Mucosa of descending colon (tissue), 3 donors: ENCODE measurements at places on chromosomes 5 and 9.
A peak's percentile ranks its signal among the peaks of the same experiment; 100 is the strongest.

- no peak for DNase-seq
These were observed 5.6 kb upstream of the C5 start for GRCh38 chr9:121055642-121056143.

DNA sequence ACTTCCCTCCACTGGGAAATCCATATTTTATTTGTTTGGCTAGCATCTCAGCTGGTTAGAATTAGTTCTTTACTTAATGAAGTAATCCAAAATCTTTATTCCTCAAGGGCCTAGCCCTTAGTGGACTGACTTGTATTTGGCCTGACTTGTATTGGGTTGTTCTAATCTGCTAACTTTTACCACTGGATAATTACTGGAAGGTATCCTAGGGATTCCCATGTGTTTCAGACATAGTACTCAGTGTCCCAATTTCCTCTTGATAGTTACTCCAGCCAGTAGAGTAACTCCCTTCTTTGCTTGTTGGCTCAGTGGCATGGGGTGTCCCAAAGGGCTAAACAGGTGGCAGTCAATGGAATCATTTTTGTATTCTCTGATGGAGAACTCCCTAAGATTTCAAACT is 156.0 kb downstream of the DCP2 start:
- DNase-seq, result no peak

GRCh38 chr9:116941266-116941665 is 254.2 kb downstream of the TRIM32 start:
- DNase-seq, result no peak

- no peak for DNase-seq
These were observed 35.3 kb upstream of the ICE1 start for GRCh38 chr5:5387192-5387591.

DNA sequence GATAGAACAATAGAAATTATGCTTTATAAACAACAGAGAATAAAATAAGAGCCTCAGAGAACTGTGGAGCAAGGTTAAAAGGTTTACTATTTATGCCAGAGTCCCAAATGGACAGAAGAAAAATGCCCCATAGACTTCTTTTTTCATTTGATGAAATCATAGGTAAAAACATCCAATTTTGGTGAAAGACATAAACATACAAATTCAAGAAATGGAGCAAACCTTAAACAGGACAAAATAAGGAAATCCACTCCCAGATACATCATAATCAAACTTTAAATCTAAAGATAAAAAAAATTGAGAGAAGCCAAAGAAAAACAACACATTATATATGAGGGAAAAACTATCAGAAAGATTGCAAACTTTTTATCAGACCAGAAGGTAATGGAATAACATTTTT is 182.8 kb downstream of the GADD45G start:
- no peak for DNase-seq

DNA sequence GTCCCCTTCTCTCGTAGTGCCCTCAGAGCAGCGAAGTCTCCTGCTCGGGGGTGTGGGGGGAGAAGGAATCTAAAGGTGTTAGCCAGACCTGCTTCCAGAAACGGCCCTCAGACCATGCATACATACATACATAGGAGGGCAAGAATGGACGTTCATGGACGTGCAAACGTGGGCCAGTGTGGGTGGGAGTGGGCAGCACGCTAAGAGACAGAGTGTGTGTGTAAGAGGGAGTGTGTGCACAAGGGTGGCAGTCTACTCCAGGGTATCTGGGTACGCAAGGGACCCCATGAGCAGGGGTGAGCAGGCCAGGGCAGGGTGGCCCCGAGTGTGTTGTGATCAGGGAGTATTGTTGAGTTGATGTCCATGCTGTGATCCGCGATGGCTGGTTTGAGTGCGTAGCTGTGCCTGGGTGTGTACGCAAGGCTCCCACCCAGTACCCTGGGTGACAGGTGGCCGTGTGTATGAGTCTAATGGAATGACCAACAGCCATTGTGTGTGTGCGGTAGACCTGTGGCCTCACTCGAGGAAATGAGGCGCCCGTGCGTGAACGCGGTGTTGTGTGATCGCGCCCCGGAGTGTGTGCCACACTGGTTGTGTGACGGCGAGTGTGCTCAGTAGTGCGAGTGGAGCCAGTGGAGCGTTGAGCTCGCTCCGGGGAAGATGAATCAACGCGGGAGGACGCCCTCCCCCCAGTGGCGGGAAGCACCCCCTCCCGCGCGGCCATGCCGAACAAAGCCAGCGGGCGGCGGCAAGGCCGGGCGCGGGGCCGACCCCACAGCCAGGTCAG is 826 bp downstream of the GPRIN1 start:
- DNase-seq, result peak; percentile 38

GRCh38 chr9:136282272-136282861 is 21.5 kb downstream of the CCDC187 start:
- no peak for DNase-seq

DNA sequence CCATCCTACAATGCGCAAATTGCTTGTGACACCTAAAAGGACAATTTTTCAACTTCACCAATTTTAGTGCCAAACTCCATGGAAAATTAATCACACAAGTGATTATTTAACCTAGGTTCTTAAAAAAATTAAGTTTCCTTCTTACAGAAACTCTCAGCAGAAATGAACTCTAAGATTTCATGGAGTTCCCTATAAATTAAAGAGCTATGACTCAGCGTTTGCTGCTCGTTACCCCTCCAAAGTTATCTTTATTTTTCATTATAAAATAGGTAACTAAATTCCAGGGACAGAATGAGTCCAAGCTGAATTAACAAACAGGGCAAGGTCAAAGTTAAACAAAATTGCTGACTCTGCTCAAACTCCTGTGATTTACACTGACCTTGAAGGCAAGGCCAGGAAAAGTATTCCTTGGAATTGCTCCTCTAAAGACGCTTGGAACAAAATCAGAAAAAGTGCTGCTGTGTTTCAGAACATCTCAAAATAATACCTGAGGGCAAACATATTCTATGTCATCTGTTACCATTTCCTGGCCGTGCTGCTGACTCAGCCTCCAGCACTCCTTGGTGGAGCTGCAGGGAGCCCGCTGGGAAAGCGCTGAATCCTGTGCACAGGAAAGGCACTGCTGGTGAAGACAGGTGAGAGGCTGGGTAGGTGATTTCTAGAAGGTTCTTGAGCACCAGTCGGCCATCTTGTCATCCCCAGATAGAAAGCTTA is 2.5 kb upstream of the CMBL start:
- DNase-seq, result peak; percentile 49

DNA sequence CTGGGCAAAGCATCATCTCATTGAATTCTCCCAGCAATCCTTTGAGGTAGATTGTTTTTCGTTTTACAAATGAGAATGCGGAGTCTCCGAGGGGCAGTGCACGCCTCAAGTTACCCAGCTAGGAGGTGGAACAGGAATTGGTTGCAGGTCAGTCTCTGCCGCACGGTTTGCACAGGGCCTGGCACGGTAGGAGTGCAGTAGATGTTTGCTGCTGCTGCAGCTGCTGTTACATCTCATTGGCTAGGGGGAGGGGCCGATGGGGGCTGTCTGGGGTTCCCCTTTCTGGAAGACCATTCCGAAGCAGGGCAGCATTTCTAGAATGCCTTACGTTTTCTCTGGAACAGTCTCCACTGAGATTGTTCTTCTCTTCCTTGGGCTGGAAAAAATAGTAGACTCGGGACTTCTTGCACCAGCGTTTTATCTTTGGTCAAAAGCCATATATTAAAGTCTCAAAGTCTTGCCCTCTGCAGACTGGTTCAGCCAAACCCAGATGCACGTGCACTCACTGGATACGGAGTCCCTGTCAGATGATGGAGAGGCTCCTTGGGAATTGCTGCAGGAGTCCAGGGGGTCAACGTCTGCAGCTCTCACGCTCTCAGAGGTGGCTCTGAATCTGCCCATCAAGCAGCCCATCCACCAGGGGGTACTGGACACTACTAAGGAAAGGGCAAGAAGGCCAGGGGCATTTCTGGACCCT is 1.2 kb downstream of the USP20 start:
- peak; percentile 67 for DNase-seq

DNA sequence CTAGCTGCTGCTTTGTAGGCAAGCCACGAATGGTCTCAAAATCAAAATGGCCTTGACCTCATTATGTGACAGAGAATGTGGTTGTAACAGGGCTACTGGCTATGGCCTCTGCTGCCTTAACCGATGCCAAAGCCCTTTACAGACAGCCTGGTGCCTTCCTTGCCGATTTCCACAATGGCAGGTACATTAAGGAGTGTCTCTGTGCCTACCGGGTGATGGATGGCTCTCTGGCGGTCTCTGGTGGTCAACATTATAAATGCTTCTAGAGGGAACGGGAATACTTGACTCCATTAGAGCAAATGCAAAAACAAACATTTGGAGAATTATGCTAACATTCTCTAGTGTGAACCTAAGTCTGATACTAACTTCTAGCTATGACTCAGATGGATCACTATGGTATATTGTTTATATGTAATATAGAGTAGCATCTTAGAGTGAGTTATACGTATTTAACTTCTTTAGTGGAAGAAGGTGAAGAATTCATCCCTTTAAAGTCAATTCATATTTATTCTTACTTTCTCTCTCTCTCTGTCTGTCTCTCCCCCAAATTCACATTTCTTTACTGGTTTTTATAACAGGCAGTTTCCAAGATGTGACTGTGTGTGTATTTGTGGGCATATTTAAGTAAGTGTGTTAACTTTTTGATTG is 52.5 kb downstream of the RPS23 start:
- DNase-seq, result no peak

DNA sequence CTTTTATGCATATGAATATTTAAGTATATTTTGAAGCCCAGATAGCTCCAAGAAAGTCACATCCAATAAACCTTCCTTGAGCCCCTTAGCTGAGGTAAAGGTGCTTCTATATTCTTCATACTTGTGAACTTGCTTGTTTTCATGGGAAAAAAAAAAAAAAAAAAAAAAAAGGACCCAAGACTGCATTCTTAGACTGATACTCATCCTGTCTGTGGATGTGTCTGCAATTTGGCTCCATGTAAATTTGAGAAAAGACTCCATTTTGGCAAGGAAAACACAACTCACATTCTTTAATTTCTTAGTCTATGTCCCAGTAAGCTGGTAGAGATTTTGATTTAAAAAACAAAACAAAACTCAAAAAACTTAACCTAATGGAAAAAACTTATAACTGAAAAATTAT is 238.3 kb downstream of the FBXL17 start:
- DNase-seq, result no peak

DNA sequence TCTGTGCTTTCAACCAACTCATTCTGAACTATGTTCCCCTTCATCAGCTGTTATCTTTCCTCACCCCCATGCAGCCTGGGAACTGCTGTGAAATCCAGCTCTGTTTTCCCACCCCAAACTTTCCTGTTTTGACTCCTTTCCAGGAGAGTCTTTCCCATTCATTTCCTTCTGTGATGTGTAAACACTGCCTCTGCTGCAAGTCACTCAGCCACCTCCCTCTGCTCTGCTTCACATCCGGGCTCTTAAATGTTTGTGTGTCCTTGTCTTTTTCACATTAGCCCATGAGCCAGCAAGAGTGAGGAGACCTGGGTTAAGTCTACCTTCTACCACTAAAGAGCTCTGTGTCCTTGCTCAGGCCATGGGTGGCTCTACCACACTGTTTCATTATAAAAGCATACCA is 137.5 kb downstream of the ICE1 start:
- DNase-seq, result no peak

DNA sequence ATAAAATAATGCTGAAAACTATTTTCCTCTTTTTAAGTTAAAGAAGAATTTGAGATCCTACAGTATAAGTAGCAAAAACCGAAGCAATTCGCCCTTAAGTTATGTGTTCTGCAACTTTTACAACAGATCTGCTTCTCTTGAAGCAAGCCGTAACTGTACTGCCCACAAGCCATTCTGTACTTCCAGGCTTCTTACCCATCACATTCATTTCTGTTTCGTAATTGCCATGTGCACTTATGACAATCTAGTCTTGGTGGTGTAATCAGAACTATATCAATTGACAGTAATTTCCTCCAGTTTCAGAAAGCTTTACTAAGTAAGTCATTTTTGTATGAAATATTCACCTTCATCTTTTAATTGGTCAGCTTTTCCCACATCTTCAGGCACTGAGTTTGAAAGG is 13.8 kb downstream of the SGTB start:
- DNase-seq, result no peak

DNA sequence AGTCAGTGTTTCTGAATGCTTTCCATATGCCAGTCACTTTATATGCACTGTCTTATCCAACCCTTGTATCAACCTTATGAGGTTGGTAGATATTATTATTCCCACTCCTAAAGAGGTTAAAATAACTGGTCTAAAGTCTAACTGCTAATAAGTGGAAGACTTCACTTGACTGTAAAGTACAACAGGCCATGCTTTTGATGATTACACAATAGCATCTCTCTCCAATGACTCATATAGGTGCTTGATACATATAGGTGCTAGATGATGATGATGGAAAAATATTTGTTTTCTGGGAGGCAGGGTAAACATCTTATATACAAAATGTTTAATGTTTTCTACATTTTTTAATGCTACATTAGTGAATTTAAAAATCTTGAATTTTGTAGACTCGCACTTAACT is 75.9 kb upstream of the NR3C1 start:
- no peak for DNase-seq

DNA sequence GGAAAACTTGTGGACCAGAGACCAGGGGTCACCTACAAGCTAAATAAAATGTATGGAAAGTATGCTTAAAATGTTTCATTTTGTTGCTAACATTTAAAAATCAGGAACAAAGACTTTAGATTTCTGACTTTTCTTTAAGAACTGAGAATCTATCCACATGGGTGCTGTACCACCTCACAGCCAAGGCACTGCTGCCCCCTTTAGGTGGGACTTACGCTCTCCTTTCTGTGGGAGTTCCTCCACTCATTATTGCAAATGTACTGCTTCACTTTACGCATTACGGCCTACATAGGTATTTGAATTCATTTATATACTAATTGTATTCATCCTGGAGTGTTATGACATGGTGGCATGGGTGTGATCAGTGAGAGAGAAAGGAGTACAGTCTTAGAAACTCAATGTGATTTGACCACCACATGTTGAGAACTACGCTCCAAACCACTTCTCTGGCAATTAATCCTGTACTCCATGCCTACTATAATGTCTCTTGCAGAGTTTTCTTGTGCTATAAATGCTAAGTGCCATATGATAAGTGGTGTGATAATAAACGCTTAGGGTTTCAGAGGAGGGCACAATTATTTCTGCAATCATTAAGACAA is 24.7 kb upstream of the CETN3 start:
- peak; percentile 74 for DNase-seq

GRCh38 chr5:133520062-133520461 is 92.3 kb downstream of the FSTL4 start:
- no peak for DNase-seq

DNA sequence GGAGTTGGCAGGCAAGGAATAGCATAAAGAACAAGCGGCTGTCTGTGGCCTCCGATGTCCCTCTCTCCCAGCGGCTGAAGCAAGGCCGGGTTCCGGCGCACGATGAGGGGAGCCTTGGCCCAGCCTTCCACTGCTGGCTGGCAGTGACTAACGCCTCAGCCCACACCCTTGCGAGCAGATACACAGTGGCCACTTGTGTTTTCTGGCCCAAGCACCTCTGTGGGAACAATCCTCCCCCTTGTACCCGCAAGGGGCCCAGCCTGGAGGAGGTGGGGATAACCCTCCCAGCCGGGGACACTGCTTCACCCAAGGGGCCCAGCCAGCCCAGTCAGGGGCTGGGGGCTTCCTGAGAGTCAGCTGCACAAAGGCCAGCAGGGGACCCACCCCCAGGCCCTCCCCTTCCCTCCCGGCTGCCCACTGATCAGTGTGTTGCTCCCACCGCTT is 23.2 kb downstream of the STK10 start:
- DNase-seq, result no peak
